Activated T-cell treated with anti-CD3 and anti-CD28 coated beads, Interleukin-2, amount 50 U/mL, for 1 hour (primary cell): ENCODE measurements at places on chromosomes 6 and 20.

GRCh38 chr6:41964201-41964887 is 22.7 kb upstream of the CCND3 start:
- DNase-seq: peak; percentile 16

- DNase-seq: no peak
These were observed 4.0 kb downstream of the EEF1A1 start for GRCh38 chr6:73516514-73517489.

DNA sequence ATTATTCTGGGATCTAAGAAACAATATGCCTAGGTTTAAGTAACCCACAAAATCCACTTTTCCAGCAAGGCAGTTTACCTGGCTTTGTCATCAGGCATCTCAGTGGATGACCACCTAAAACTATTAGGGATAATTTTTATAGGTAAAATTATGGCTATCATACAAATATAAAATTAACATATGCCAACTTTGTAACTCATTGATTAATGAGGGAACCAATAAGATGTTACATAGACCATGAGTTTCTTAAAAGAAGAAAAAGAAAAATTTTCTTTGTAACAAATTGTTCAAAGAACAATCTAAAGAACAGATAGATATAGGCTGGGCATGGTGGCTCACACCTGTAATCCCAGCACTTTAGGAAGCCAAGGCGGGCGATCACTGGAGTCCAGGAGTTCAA is 49.7 kb upstream of the FILIP1 start:
- DNase-seq: no peak

DNA sequence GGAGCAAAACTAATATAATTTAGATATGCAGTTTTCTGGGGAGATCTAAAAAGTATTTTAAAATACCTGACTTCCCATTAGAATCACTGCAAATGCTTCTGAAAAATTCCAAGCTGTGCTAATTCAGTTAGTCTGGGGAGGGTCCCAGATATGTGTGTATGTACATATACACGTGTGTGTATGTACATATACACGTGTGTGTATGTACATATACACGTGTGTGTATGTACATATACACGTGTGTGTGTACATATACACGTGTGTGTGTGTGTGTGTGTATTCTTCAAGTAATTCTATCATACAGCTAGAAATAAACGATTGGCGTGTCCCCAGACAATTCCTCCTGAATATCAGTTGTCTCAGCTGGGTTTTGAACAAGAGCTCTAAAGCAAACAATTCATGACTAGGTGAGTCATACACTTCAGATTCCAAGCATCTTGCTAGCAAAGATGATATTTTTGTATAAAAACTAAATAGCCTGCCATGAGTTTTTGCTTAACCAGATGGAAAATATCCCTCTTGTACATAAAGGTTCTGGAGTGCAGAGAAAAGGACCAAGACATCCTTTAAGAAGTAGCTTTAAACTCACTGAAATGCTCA is 58.2 kb downstream of the SPACA1 start:
- DNase-seq: no peak
